ENCODE measurements at places on chromosomes 4 and X.

- DNase-seq = no peak
Observed at GRCh38 chrX:96438803-96439202, 245.8 kb upstream of the DIAPH2 start.

GRCh38 chr4:153112041-153112441, 92.2 kb upstream of the TRIM2 start:
- DNase-seq = peak; percentile 9

GRCh38 chrX:148763896-148764295, 263.5 kb downstream of the AFF2 start:
- no peak for DNase-seq

GRCh38 chr4:25310066-25310802, 2.3 kb upstream of the ZCCHC4 start:
- DNase-seq = no peak

DNA sequence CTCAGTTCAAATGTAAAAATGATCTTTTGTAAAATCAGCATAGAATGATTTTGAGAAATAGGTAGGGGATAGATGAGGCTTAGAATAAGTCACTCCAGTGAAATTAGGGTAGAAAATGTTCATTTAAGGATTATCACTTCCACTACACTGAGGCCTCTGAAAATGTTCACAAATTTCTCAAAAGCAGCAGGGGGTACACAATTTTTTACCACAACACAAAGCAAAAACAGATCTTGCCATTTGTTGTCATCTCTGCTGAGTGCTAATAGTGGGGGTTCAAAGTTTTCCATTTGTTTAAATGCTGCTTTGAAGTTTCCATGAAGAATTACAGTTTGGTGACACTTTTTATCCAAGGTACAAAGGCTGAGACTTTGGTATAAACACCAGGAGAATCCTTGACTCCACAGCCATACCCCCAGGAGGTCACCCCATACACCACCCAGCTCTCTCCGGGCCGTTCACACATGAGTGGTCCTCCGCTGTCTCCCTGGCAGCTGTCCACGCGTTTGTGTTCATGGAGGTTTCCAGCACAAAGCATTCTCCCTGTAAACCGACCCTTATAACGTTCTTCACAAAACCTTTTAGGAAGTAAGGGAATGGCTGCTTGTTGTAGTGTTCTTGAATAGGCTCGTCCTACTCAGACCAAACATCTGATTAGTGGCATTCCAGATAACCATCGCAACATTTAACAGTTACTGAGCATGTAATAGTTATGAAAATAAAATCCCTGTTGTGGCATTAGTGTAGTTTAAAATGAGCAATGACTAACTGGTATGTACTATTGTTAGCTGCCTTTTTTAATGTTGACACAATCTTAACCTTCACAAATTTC, 71.0 kb downstream of the PRSS12 start:
- DNase-seq = no peak

GRCh38 chr4:1959104-1959384, 49.7 kb downstream of the NELFA start:
- DNase-seq = no peak

DNA sequence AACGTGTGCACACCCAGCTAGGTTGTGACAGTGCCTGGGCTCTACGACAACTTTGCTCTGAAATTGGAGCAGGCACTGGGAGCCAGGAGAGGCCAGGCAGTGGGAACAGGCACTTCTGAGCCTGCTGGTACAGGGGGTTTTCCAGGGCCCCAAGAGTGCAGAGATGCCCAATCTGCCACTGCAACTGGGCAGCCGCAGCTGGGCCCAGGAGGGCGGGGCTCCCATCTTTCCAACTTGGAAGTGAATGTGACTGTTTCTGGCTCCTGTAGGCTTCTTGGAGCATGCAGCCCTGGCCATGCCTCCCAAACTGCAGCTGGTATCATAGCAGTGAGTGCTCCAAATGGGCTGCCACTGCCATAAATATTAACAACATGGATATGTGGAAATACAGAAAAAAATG, 465.1 kb upstream of the PABPC4L start:
- DNase-seq = no peak
